ENCODE measurements at places on chromosomes 6 and 20.

GRCh38 chr6:17305219-17306001 is 24.2 kb downstream of the RBM24 start:
- no peaks in the 10 kb centered on the region for H3K36me3 ChIP-seq
- H3K27ac ChIP-seq = no peak overlapping the region
- H3K27me3 ChIP-seq = no peaks in the 10 kb centered on the region
- no peaks in the 10 kb centered on the region for H3K4me1 ChIP-seq

DNA sequence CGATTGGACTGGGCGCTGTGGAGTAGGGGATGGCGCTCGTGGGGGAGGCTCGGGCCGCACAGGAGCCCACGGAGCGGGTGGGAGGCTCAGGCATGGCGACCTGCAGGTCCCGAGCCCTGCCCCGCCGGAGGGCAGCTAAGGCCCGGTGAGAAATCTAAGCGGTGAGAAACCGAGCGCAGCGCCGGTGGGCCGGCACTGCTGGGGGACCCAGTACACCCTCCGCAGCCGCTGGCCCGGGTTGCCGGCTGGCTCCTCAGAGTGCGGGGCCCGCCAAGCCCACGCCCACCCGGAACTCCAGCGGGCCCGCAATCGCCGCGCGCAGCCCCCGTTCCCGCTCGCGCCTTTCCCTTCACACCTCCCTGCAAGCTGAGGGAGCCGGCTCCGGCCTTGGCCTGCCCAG is 59.7 kb upstream of the MYLIP start:
- no peaks in the 10 kb centered on the region for H3K4me1 ChIP-seq
- H3K36me3 ChIP-seq = no peaks in the 10 kb centered on the region
- H3K4me3 ChIP-seq = no peak overlapping the region

DNA sequence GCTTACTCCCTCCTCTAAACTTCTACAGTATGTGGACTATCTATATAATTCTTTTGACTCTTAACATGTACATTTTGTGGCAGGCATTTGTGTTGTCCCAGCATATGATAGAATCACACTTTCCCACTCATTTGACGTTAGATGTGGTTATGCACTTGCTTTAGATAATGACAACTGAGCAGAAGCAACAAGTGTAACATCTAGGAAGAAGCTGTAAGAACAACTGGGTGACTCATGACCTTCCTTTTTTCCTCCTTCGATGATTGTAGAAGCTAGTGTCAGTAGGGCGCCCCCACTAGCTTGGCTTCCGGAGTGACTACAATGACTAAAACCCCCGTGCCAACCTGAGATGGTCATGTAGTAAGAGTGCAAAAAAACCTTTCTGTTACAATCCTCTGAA is 74.6 kb upstream of the CEP85L start:
- no peaks in the 10 kb centered on the region for H3K27me3 ChIP-seq
- DNase-seq = no peak
- H3K4me3 ChIP-seq = no peak overlapping the region
- H3K4me1 ChIP-seq = no peaks in the 10 kb centered on the region

DNA sequence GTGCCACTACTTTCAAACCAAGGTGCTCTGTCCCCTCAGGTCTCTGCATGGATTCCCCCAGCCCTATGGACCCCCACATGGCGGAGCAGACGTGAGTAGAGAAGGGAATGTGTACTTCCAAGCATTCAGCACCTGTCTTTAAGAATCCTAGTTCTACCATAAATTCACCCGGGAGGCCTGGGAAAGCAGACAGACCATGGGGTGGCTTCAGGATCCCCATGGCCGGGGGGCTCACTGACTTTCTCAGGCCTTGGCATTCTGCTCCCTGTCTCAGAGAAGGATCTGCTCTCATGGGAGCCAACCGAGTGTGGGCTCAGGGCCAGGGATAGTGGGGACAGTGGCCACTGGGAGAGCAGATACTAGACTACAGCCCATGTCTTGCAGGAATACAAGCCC is 2.3 kb downstream of the CDC25B start:
- H3K27ac ChIP-seq = peak overlapping the region; percentile 92
- DNase-seq = no peak
- no peaks in the 10 kb centered on the region for H3K27me3 ChIP-seq
- H3K4me1 ChIP-seq = peaks cover 85% of the 10 kb centered on the region

- no peaks in the 10 kb centered on the region for H3K27me3 ChIP-seq
- H3K27ac ChIP-seq = no peak overlapping the region
- no peak for DNase-seq
- H3K4me3 ChIP-seq = no peak overlapping the region
- no peaks in the 10 kb centered on the region for H3K4me1 ChIP-seq
- H3K36me3 ChIP-seq = no peaks in the 10 kb centered on the region
These were observed 194.2 kb upstream of the ARG1 start for GRCh38 chr6:131378874-131379273.

DNA sequence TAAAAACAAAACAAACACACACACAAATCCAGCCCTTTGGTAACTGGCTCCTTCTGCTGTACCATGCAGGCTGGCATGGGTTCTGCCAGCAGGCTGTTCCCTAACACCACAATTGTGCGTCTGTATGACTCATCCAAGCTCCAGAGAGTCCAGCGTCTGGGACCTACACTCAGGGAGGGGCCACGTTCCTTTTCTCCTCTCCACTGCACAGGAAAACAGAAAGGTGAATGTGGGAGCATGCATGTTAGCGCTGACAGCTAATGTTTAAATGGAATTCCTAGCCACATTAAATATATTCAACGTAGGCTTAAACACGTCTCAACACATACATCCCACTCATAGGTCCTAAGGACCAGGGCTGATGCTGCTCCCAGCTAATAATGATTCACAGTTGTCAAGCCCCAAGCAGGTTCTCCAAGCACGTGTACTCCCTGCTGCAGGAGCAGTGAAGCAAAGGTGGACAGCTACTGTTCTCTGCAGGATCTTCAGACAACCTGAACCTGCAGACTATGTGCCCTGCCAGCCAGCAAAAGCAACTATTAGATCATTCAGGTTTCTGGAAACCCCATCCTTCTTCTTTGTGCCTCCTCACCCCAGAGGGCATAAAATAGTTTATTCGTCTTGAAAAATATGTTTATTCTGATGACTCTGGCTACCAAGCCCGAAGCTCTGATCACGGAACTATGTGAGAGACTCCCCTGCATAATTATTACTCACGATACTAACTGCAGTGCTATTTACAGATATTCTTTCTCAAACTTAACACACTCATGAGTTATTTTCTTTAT is 20.9 kb downstream of the MAP1LC3A start:
- H3K27me3 ChIP-seq = no peaks in the 10 kb centered on the region
- DNase-seq = no peak
- peaks cover 47% of the 10 kb centered on the region for H3K4me1 ChIP-seq
- H3K4me3 ChIP-seq = no peak overlapping the region

- H3K27ac ChIP-seq = no peak overlapping the region
- no peak for DNase-seq
- no peak overlapping the region for H3K4me3 ChIP-seq
- no peaks in the 10 kb centered on the region for H3K36me3 ChIP-seq
These were observed 82.1 kb upstream of the SIRPA start for GRCh38 chr20:1813101-1813529.

DNA sequence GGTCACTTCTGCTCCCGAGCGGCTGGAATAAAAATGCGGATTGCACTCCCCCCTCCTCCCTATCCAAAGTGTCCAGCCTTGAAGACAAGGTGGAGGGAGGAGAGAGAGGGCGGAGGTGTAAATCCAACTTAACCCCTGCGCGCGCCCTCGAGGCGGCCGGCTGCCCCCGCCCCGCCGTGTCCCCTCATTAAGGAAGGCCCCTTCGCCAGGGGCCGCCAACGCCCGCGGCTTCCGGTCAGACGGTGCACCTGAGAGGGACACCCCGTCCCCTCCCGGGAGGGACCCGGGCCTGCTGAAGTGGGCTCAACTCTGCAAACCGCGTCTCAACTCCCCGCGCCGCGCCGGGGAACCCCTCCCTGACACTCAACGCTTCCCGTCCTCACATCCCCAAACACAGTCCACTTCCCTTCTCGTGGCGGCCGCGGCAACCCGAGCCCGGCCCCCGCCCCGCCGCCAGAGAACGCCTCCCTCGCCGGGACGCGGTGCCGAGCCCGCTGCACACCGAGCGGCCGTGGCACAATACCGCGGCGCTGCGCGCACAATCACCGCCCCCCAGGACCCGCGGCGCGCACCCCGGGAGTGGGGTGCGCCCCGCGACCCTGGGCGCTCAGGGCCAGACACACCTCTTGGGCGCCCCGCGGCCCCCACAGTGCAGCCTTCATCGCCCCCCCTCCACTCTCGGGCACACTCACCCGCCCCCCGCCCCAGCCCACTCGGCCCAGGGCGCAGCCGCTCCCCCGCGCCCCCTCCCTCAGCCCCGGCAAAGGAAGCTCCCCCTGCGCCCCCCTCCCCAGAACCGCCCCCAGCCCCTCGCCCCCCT is 102.5 kb downstream of the NOL4L start:
- H3K36me3 ChIP-seq = no peaks in the 10 kb centered on the region
- H3K27me3 ChIP-seq = no peaks in the 10 kb centered on the region
- peaks cover 33% of the 10 kb centered on the region for H3K4me1 ChIP-seq
- peak overlapping the region; percentile 59 for H3K4me3 ChIP-seq
- peak overlapping the region; percentile 65 for H3K27ac ChIP-seq
- no peak for DNase-seq

GRCh38 chr20:24692446-24693200 is 223.2 kb downstream of the SYNDIG1 start:
- DNase-seq = no peak
- H3K27me3 ChIP-seq = peaks cover 6% of the 10 kb centered on the region
- H3K36me3 ChIP-seq = no peaks in the 10 kb centered on the region
- no peak overlapping the region for H3K4me3 ChIP-seq
- no peak overlapping the region for H3K27ac ChIP-seq

DNA sequence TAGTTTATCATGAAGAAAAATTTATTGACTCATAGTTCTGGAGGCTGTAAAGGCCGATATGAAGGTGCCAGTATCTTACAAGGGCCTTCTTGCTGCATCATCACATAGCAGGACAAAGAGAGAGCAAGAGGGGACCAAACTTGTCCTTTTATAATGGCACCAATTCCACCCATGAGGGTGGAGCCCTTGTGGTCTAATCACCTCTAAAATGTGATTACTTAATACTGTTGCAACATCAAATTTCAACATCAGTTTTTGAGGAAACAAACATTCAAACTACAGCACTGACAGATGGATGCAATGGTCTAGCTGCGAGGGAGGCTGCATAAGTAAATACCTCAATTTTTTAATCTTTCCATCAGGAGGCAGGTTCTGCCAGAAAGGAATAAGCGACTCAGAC is 76.7 kb upstream of the LAMA2 start:
- H3K27ac ChIP-seq = no peak overlapping the region
- no peak for DNase-seq
- H3K36me3 ChIP-seq = no peaks in the 10 kb centered on the region
- no peaks in the 10 kb centered on the region for H3K27me3 ChIP-seq
- H3K4me1 ChIP-seq = no peaks in the 10 kb centered on the region
